Spinal cord (tissue), 10 donors: ENCODE measurements at places on chromosomes 16 and 17. TPM values are rescaled to one million over a fixed set of nuclear protein-coding genes. Genes with fewer than 3 reads are reported as not detected.

- no peak for DNase-seq
Observed at GRCh38 chr17:51078009-51078592, 42.6 kb downstream of the SPAG9 start.

DNA sequence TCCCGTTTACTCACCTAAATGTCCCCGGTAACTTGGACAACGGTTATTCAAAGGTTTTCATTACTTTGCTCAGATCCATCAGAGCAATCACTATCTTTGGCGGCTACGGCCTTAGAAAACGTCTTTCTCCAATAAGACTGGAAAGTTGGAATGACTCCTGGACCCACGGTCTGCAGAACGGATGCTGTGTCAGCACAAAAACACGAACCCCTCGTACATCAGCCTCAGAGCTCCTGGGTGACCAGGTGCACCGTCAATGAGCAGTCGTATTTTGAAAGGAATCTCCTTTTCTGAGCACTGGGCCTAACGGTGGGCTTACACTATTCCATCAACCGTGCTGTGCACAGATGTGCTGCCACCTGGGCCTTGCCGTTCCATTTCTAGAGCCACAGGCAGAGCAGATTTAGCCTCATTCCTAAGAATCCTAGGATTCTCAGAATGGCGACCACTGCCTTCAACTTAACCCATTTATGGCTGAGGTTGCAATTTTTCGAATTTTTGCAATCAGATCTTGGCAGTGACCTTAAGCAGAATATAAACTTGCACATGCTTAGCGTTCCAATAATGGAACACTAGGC lies 110.8 kb upstream of the ZNF750 start:
- no peak for DNase-seq

GRCh38 chr17:62189377-62189776 lies 124.3 kb upstream of the MED13 start:
- DNase-seq: no peak

DNA sequence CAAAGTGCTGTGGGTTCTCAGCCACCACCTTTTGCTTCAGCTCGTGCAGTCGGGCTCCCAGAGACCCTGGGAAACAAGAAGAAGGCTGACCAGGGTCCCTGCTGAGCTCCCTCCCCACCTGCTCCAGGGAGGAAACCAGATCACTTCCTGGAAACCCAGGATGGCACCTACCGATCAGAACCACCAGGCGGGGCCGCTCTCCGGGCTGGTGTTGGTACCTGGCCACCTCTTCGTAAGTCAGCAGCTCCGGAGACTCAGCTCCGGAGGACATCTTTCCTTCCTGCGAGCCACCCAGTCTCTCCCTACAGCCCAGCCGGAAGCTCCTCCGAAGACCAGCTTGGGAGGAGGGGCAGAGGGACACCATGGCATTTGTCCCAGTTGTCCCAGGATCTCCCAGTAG lies 18.9 kb downstream of the MPP3 start:
- no peak for DNase-seq

GRCh38 chr16:69712914-69713581 lies 13.3 kb downstream of the NQO1 start:
- DNase-seq: no peak

DNA sequence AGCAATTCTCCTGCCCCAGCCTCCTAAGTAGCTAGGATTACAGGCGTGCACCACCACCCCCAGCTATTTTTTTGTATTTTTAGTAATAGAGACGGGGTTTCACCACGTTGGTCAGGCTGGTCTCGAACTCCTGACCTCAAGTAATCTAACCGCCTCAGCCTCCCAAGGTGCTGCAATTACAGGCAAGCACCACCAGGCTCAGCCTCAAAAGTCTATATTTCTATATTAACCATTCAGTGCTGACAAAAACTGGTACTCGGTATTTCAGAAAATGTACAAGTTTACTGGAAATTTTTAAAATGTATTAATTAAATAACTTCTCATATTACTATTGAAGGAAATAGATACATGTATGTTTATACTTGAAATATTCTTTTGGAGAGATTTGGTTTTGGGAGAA lies 1.4 kb upstream of the HEXD start:
- DNase-seq: no peak

DNA sequence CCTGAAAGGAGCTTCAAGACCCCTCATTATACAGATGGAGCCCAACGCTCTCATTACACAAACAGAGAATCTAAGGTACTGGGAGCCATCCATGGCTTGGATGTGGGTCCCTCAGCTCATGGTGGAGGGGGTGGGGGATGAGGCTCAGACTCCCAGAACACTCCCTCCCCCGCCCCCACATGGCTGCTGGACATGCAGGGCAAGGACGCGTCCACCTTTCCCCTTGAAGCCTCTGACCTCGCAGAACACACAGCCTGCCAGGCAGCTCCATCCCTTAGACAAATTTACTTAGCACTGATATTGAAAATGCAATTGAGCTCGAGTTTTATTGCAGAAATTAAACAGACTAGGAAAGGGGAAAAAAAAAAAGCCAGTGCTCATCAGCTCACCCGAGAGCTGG lies 203.9 kb downstream of the ZNF423 start:
- no peak for DNase-seq

DNA sequence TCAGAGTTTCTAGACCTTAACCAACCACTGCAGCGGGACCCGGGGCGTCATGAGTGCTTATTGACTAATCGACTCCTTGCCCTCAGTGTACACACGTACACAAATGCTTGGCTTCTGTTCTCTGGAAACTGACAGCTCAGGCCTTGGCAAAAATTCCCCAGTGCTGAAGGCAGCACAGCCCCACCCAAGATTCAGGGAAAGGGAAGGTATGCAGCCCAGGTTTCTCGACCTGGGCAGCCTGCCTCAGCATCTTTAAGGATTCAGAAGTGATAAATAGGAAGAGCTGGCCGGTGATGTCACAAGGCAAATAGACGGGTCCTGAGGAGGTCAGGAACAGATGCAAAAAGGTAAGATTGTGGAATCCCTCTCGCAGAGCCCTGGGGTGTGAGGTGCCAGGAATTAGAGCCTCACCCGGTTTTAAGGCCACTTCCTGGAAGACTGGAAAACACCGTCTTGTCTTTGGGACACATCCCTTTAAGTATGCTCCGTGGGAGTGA lies 9.0 kb upstream of the CDH3 start:
- DNase-seq: no peak

DNA sequence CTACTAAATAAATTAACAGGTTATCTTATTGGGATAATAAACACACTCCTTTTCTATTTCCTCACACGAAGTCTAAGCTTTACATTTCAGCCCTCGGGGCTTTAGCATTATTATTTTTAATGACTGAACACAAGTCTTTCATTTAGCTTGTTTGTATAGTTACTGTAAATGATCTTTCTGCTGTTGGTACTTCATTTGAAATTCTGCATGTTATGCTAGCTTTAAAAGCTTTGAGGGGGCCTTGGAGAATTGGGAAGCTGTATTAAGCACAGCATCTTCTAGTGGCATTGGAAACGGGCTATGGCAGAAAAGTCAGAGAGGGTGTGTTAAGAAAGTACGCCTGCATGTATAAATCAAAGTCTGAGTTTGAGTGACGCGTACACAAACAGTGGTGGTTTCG lies 243.7 kb downstream of the FTO start:
- no peak for DNase-seq

Gene PGP
- 35.7 TPM for polyA plus RNA-seq

Gene UMOD
- 0.19 TPM for polyA plus RNA-seq

Gene TIMM22
- polyA plus RNA-seq: 18.6 TPM
